Activated CD8-positive, alpha-beta memory T cell treated with anti-CD3 and anti-CD28 coated beads for 36 hours (primary cell): ENCODE measurements at places on chromosomes 11 and 22. TPM values are rescaled to one million over a fixed set of nuclear protein-coding genes. Genes with fewer than 3 reads are reported as not detected.

The SYNGR1 gene
- total RNA-seq: 3.8 TPM

The MMP8 gene
- total RNA-seq: not detected

The PHF21B gene
- total RNA-seq: not detected

The OR51B2 gene
- not detected for total RNA-seq

The MYBPC3 gene
- not detected for total RNA-seq

The FAM168A gene
- total RNA-seq: 11.6 TPM

The C11orf42 gene
- total RNA-seq: not detected

The SLC22A6 gene
- total RNA-seq: not detected

The SLC37A2 gene
- total RNA-seq: 0.65 TPM

The TPP1 gene
- total RNA-seq: 44.7 TPM

The PDE2A gene
- total RNA-seq: 0.72 TPM

The LDHAL6A gene
- total RNA-seq: not detected

The GAL3ST3 gene
- total RNA-seq: 0.17 TPM

The NARS2 gene
- total RNA-seq: 27.5 TPM

The ROBO4 gene
- total RNA-seq: not detected

The CKAP5 gene
- total RNA-seq: 130 TPM

The NPAS4 gene
- total RNA-seq: not detected

The SMCO4 gene
- total RNA-seq: 13.8 TPM

The IL10RA gene
- 62.6 TPM for total RNA-seq

The GAL3ST1 gene
- not detected for total RNA-seq

The PC gene
- total RNA-seq: 10.7 TPM

The ME3 gene
- total RNA-seq: 1.8 TPM

The DGAT2 gene
- total RNA-seq: 4.9 TPM

The TRIM29 gene
- not detected for total RNA-seq

The CASP1 gene
- total RNA-seq: 26.5 TPM

The SMTNL1 gene
- not detected for total RNA-seq

The CASP12 gene
- not detected for total RNA-seq

The USH1C gene
- not detected for total RNA-seq

The IMMP1L gene
- 29.4 TPM for total RNA-seq

The MORC2 gene
- total RNA-seq: 30.2 TPM

The HORMAD2 gene
- total RNA-seq: not detected

The FZD4 gene
- 0.06 TPM for total RNA-seq
